ENCODE measurements at places on chromosomes 7 and 10.

DNA sequence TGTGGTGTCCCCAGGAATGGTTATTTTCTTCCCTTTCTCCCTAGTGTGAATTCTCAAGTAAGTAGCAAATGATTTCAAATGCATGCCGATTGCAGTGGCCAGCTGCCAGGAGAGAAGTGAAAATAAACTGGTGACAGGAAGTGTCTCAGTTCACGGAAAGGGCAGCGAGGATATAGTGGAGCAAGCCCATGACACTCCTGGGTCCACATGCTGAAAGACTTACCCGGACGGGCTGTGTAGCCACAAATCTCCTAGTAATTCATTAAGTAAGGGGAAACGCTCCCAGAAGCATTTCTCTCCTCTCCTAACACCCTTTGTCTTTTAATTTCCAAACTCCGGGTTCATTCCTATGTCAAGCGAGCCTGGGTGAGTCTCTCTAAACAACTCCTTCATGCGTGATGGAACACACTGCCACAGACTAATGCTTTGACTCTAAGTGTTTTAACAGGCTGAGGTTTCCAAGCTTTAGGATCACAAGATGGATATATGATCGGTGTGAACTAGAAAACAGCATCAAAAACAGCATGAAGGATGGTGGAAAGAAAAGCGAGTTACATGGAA lies 125.6 kb downstream of the CYP26A1 start:
- DNase-seq = no peak

- no peak for DNase-seq
These were observed 4.8 kb downstream of the NYAP1 start for GRCh38 chr7:100488333-100489095.

DNA sequence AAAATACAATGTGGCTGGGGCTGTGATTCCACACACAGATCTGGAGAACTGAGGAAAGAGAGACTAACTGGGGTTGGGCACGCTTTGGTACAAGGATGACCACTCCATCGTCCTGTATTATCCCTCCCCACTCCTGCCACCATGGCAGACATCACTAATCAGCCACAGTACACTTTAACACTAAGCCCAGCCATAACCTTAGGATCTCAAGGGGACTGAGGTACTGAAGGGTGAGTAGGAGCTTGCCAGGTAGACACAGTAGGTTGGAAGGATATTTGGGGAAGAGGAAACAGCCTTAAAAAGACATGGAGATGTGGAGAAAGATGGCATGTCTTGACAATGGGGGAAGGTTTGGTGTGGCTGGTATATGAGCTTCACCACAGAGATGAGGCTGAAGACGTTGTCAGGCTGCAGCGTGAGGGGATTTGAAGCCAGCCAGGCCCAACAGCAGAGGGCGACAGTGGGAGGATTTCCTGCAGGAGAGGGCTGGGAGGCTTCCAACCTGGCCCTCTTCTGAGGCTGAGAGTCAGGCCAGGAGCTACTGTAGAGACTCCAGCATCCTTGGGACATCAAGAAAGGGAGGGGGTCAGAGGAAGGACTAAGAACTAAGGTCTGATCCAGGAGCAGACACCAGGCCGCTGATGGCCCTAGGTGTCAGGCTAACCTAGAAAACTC lies 58.6 kb upstream of the COL13A1 start:
- no peak for DNase-seq

GRCh38 chr7:19269301-19269700 lies 124.1 kb upstream of the FERD3L start:
- no peak for DNase-seq

- no peak for DNase-seq
These were observed 12.2 kb upstream of the FEZF1 start for GRCh38 chr7:122316467-122317388.

DNA sequence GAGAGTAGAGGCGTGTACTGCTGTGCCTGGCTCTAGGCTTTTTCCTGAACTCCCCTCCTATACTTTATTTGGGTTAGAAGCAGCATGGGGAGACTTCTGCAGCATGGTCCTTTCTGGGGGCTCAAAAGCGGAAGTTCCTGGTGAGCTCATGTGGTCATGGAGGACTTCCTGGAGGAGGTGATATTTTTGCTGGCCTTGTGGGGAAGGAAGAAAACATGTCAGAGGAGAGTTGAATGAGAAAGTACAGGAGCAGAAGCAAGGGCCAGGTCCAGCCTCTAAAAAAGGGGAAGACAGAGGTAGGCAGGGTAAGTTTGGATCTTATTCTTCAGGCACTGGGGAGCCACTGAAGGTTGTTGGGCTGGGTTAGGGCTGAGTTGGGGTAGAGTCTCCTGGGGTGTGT lies 45.5 kb downstream of the CASTOR2 start:
- DNase-seq = no peak

DNA sequence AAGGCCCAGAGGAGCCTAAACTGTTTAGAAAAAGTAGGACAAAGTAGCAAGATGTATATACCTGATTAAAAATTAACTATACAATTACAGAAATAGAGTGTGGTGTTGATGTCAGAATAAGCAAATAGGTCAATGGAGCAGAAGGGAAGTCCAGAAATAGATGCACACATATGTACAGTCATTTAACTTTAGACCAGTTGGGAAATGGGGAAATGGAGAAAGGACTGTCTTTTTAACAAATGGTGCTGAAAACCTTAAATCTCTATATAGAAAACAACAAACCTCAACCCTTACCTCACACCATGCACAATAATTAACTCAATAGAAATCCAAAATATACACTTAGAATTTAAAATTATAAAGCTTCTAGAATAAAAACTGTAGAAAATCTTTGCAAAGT lies 72.2 kb downstream of the CH25H start:
- DNase-seq = no peak

GRCh38 chr7:148397985-148398384 lies 192.6 kb upstream of the C7orf33 start:
- no peak for DNase-seq

DNA sequence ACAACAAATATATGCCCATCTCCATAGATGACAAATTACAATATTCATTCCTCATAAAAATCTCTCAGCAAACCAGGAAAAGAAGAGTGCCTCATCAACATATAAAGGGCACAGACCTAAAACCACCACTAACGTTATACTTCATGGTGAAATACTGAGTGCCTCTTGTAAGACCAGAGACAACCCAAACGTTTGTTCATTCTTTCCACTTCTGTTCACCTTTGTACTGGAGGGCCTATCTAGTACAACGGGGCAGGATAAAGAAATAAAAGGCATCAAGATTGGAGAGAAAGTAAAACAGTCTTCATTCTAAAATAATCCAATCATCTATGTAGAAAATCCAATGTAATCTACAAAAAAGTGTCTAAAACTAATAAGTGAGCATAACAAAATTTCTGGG lies 79.1 kb downstream of the LARP4B start:
- no peak for DNase-seq

DNA sequence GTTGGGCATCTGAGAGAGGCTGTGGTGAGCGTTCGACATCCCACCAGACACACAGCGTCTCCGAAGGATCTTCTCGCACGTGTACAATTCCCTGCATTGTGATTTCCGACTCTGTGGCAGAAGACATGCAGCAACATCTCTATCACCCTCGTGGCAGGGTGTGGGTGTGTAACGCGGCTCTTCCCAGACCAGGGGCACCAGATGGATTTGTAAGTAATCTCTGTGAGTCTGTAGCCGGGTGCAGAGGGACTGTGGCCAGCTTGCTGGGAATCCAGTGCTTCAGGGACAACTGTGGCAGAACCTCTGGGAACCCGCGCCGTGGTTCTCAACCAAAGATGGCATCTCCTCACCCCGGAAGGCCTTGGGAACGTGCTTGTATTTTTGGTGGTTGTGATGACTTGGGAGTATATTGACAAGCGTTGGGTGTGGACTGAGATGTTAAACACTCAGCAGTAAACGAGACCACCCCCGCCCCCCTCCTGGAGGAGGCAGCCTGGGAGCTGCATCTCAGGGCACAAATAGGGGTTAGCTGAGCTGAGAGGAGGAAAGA lies 21.2 kb downstream of the FOXL3 start:
- no peak for DNase-seq

GRCh38 chr10:21368728-21369425 lies 156.6 kb downstream of the SKIDA1 start:
- DNase-seq = no peak

DNA sequence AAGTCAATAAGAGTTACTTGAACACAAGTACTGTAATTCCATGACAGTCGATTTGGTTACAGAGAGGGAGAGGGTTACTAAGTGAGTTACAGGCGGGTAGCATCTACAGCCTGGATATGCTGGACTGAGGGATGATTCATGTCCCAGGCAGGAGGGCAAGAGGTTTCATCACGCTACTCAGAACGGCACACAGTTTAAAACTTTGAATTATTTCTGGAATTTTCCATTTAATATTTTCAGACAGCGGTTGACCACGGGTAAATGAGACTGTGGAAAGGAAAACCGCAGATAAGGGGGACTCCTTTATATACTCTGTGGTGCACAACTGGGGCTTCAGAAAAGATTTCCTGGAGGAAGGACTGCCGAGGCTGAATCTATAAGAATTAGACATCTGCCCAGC lies 25.7 kb upstream of the LRRC4 start:
- DNase-seq = no peak

DNA sequence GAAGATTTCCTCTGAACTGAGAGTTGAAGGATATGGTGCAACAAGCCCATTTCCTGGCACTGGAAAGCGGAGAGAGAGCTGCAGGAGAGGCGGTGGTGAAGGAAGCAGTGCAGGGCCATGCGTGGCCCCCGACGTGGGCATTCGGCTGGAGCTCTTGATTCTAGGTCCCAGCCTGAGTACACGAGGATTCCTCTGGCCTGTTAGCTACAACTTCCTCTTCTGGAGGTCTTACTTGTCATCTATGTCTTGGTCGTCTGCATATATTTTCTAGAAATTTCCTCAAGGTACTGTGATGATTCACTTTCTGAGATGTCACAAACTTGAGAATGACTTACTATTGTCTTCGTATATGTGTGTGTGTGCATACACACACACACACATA lies 59.2 kb upstream of the JAZF1 start:
- DNase-seq = no peak

GRCh38 chr7:2782565-2782964 lies 61.5 kb downstream of the GNA12 start:
- DNase-seq = no peak
